ENCODE measurements at places on chromosomes 13 and 19.

DNA sequence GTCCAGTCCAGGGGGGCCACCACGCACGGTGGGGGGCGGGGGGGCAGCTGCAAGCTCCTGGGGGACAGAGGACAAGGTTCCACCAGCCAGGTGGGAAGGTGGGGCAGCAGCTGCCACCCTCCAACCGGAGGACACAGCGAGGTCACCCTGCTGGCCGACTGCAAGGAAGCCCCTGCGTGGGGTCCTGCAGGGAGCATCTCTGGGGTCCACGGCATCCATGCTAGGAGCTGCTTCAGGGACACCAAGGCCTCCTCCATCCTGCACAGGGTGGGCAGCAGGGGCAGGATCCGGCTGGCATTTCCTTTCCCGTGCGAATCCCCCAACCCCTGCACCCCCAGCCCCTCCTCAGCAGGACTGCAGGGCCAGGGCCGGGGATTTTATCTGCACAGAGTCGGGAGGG, 8.3 kb upstream of the KLF16 start:
- no peak for DNase-seq

DNA sequence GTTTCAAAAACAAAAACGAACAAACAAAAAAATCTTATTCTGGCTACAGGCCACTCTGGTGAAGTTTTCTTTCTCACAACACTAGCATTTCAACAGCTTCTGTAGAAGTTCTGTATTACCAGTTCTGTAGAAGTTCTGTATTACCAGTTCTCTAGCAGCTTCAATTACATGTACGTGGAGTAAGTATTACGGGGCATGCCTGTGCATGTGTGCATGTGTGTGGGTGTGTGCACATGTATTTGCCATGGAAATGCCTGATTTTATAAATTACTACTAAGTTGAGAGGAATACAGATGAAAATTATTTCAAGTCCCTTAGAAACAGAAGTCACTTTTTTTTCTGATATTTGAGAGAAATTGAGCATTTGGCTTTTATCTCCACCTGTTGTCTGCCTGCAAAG, 414.2 kb downstream of the FOXO1 start:
- DNase-seq = no peak

- DNase-seq = no peak
These were observed 146.0 kb upstream of the KLF12 start for GRCh38 chr13:74280093-74280794.

DNA sequence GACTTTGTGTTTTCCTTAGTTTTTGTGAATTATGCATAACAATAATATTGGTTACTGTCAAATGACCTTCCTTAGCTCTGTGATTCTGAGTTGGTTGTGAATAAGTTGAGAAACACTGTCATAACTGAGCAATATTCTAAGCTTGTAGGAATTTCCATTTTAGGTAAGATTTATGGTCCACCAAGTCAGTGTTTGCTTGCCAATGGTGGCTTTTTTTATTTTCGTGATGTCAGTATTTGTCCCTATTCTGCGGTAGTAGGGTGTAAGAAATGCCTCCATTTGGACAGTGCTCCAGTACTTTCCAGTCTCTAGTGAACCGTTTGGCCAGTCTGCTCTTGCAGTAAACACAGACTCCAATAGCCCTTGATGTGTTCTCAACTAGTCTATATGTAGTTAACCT, 94.7 kb downstream of the FRY start:
- no peak for DNase-seq

GRCh38 chr19:4914736-4915501, 5.6 kb downstream of the UHRF1 start:
- peak; percentile 80 for DNase-seq

- no peak for DNase-seq
These were observed 3.6 kb downstream of the RABAC1 start for GRCh38 chr19:41955521-41955920.

DNA sequence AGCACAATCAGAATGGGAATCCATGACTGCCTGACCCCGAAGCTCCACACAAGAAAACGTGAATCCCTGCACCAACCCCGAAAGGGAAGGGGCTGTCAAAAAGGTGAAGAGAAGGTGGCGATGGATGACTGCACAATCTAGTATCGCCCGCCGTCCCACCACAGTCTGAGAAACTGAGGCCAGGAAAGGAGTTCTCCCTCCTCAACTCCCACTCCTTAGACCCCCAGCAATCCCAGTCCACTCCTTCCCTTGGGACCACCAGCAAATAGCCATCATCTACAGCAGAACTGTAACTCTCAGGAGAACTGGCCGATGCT, 451 bp downstream of the NOSIP start:
- no peak for DNase-seq

DNA sequence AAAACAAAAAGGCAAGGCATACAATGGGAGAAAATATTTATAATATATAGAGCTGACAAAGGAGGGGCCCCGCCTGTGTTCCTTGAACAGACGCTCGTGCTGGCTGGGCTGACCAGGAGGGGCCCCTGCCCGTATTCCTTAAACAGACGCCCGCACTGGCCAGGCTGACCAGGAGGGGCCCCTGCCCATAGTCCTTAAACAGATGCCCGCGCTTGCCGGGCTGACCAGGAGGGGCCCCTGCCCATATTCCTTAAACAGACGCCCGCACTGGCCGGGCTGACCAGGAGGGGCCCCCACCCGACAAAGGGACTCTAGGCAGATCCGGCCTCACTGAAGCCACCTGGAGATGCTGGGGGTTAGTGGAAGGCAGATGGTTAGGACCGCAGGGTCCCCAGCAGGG, 9.3 kb downstream of the ADPRHL1 start:
- no peak for DNase-seq

DNA sequence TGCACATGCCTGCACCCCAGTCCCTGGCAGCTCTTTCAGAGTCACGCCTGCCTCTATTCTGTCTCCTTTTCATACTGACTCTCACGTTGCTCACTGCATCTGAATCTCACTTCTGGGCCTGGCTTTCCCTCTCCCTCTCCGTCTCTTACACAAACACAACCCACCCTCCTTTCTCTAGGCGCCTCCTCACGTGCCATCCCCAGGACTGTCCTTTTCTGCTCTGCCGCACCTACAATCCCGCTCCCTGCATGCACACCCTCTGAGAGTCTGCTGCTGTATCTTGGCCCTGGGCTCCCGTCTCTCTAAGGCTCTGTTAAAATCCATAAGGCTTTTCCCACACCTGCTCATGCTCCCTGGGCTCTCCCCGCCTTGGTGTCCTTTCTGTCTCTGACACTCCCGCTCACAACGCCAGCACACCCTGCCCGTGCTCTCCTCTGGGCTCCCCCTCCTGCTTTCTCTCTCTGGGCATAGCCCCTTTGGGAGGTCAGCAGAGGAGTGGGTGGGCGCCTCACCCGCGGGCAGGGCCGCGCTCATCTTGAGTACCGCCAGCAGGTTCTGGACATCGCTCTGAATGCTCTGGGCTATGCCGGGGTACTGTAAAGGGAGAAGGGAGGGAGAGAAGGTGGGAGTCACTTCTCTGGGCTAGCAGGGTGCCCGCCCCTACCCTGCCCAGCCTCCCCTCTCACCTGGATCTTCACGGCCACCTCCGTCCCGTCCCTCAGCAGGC, 12.7 kb upstream of the NUMBL start:
- no peak for DNase-seq

GRCh38 chr19:36266375-36266961, 51.6 kb downstream of the ZNF146 start:
- no peak for DNase-seq

DNA sequence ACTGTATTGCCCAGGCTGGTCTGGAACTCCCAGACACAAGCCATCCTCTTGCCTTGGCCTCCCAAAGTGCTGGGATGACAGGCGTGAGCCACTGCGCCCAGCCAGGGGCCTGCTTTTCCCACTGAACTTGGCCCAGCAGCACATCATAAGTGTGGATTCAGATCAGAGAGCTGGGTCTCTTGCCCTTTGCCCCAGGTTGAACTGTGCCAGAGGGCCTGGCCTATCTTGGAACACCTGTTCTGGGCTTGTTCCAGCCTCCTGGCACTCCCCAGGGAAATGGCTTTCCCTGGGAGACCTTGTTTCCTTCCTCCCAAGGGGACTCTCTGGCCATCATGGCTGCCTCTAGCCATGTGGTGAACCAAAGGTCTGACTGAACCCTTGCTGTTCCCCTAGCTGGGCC, 3.4 kb downstream of the CC2D1A start:
- DNase-seq = no peak

GRCh38 chr13:108304170-108305016, 34.9 kb downstream of the TNFSF13B start:
- no peak for DNase-seq

- no peak for DNase-seq
These were observed 513.1 kb downstream of the SLITRK6 start for GRCh38 chr13:85286081-85286480.

DNA sequence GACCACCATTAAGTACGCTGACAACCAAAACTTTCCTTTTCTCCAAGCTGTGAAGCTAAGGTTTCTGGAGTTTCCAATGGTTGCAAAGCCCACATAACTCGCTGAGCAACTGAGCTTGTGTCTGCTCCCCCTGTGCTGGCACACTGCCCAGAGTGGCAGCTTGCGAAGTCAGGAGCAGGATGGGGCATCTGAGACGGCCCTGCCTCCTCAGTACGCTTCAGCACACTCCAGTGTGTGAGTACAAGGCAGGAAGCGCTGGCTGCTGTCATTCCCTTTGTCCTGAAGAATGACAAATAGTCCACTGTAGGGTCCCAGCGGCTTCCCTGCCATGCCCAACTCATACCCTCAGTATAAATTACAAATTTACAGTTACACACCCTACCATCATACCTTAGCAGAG, 51.5 kb downstream of the SKA3 start:
- peak; percentile 31 for DNase-seq

GRCh38 chr13:41981951-41982715, 21.2 kb upstream of the VWA8 start:
- no peak for DNase-seq

DNA sequence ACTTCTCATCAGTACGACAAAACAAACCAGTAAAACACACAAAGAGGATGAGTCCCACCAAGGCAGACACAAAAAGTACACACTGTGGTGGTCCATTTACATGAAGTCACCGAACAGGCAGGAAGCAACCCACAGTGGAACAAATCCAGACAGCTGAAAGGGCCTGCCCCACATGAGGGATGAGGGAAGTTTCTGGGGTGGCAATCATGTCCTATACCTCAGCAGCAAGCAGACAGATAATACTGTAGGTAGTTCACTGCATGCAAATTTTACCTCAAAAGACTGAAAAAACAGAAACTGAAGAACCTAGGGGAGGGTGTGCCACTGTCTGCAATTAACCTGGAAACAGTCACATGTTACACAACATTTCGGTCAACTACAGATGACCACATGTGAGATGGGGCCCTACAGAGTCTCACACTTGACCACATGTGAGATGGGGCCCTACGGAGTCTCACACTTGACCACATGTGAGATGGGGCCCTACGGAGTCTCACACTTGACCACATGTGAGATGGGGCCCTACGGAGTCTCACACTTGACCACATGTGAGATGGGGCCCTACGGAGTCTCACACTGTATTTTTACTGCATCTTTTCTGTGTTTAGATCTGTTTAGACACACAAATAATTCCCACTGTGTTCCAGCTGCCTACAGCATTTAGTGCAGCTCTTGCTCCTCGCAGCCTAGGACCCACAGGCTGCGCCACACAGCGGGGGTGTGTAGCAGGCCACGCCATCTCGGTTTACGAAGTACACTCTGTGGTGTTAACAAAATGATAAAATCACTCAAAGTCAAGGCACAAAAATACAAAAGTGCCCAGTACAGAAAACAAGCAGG, 22.2 kb downstream of the PCID2 start:
- no peak for DNase-seq

GRCh38 chr19:41548047-41548446, 27.9 kb upstream of the CEACAM21 start:
- no peak for DNase-seq

DNA sequence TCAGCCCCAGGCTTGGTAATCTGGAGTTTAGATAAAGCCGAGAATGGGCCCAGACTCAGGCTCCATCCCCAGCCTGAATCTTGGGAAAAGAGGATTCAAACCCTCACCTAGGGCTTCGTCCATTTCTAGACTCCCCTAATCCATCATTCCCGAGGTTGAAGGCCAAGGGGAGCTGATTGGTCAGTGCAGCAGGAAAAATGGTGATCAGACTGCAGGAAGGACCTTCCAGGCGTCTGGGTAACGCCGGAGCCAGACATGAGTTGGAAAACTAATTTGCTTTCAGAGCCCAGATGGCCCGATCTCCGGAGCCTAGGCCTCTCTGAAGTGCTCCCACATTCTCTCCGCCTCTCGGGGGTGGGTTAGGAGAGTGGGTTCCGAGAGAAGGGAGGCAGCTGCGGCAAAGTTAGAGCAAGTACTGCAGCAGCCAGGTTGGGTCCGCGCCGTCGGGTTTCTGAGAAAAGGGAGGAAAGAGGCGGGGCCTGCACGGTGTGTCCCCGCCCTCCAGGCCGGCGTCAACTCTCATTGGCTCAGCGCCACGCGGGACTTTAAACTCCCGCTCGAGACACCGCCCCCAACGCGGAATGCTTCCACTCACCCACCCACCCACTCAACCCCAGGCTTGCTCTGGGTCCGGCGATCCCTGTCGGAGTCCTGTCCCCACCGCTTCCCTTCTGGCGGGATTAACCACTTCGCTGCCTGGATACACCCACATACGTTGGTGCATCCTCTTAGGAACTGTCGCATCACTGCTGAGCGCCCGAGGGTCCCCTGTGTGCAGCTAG, 788 bp upstream of the RTBDN start:
- no peak for DNase-seq

DNA sequence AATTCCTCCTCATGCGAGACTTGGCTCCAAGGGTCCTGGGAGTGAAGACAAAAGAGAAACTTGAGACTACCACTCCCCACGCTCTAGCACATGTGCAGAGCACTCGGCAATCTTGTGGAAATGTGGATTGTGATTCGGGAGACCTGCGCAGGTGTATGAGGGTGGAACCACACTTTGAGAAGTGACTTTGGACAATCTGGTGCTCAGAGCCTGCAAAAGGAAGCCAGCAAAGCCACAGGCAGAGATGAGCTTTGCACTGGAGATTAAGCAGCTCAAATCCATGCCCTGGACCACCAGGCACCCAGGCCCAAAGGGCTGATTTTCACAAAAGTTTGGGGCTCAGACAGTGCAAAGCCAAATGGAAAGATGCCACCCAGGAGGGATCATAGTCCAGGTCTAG, 162.5 kb upstream of the TSHZ3 start:
- DNase-seq = no peak

GRCh38 chr19:18439910-18440237, 1.9 kb upstream of the ISYNA1 start:
- DNase-seq = no peak

GRCh38 chr13:25213715-25214114, 41.6 kb upstream of the AMER2 start:
- peak; percentile 11 for DNase-seq

GRCh38 chr19:4139614-4140236, 13.7 kb upstream of the CREB3L3 start:
- peak; percentile 53 for DNase-seq

- DNase-seq = no peak
These were observed 385.6 kb downstream of the UQCRFS1 start for GRCh38 chr19:28827382-28827781.

DNA sequence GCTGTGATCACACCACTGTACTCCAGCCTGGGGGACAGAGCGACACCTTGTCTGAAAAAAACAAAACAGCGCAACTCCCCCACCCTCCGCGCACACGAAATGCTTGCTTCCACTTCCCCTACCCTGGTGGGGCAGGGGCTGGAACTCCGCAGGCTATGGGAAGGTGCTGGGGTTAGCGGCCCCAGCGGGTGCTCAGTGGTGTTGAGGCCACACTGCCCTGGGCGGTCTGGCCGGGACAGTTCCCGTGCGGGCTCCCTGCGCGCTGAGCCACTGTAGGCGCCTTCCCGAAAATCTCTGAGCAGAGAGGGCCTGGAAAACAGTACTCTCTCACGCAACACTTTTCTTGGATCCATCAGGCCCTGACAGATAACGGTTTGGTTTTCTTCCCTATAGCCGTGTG, 1.1 kb upstream of the WTIP start:
- no peak for DNase-seq

GRCh38 chr13:72160977-72161376, 294.0 kb upstream of the DACH1 start:
- DNase-seq = no peak

Measured in prostate gland (tissue), 2 donors.